Activated CD4-positive, alpha-beta T cell treated with anti-CD3 and anti-CD28 coated beads for 24 hours (primary cell): ENCODE measurements at places on chromosomes 16 and 17.

DNA sequence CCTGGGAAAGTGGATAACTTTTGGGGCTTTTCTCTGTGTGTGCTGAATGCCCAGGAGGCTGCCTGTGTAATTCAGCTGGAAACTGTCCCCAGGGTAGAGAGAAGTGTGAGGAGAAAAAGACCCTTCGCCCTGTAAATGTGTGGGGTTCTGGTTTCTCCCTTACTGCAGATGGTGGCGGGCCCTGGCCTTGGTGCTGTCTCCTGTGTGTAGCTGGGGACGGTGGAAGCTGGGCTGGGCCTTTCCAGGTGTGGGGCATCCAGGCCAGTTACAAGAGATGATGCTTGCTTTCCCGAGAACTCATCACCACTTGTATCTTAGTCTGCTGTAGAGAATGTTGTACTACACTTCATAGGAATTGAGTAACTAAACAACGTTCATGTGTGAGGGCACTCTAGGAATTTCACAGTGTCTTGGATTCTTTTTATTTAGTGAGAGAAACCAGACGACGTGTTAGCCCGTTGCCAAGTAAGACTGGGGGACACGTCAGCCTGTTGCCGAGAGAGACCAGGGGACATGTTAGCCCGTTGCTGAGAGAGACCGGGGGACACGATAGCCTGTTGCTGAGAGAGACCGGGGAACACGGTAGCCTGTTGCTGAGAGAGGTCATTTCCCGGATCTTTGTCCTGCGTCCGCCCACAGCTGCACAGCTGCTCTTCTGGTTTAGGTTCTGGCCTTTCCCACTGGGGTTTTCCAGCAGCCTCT lies 43.1 kb downstream of the TBCD start:
- DNase-seq = no peak

DNA sequence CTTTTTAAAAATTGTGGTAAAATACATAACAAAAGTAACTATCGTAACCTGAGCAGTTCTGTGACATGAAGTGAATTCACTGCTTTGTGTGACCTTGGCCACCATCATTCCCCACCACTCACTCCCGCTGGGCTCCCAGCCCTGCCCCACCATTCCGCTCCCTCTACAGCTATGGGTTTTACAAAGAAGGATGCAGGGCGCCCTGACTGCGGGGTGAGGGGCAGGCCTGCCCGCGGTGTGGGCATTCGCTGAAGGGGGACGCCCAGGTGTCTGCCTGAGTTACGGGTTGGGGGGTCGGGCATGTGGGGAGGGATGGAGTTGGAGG lies at the start of gene CEMP1:
Gene CEMP1 (minus strand): TSS at position 38 of the 325 bp plus-strand sequence. CDS start 335 bp downstream, outside the sequence.
- no peak for DNase-seq

- no peak for DNase-seq
Observed at GRCh38 chr17:81511804-81512561, 616 bp downstream of the ACTG1 start.

DNA sequence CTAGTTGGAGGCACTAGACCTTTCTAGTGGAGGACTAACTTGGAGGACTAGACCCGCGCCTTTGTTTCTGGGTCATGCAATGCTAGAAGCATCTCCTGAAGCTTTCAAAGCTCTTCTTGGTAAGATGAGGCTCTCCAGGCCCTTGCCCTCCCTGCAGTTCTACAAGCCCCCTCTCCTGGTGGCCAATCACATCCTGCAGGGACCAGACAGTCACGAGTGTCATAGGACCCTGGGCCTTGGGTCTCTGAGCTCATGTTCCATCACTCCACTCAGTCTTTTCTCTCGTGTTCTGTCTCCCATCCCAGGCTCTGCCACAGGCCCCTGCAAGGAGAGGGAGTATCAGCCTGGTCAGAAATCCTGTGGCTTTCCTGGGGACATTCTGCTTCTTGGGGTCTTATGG lies 119.6 kb downstream of the CYLD start:
- no peak for DNase-seq

- DNase-seq = no peak
Observed at GRCh38 chr17:20083156-20083859, 74.1 kb downstream of the SPECC1 start.

- no peak for DNase-seq
Observed at GRCh38 chr16:14562691-14563491, 67.2 kb downstream of the PARN start.

DNA sequence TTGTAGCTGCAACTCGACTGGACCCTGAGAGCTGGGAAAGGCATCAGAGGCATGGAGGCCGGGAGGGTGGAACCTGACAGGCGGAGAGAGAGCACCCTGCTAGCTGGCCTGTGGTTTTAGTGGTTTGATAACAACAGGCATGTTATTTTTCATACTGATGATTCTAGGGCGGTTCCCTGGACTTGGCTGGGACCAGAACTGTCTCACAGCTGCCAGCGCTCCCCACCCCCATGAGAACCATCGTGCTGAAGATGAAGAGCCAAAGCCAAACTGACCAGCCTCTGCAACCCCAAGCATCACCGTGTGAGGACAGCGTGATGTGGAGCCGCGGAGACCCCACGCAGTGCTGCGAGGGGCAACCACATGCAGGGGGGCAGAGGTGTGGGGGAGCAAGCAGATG lies 28.5 kb downstream of the MXRA7 start:
- DNase-seq = no peak

- no peak for DNase-seq
Observed at GRCh38 chr16:4862639-4863038, 15.4 kb downstream of the UBN1 start.

- no peak for DNase-seq
Observed at GRCh38 chr16:19128454-19129200, 14.9 kb downstream of the ITPRIPL2 start.
